ENCODE measurements at places on chromosomes 16 and 17.

DNA sequence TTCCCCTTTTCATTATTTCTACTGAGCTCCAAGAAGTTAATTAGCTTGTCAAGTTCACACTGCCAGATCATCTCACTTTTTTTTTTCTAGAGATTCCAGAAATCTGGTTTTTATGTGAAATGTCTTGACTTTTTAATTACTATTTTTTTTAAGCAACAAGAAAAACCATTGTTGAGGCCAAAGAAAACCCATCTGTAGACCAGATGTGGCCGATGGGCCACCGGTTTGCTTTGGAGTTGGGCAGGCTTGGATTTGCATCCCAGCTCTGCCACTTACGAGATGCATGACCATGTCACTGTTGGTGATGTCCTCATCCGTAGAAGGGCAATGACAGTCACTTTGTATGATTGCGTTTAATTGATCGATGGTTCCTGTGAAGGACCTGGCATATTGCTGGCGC is 34.2 kb upstream of the MRTFB start:
- DNase-seq: no peak

DNA sequence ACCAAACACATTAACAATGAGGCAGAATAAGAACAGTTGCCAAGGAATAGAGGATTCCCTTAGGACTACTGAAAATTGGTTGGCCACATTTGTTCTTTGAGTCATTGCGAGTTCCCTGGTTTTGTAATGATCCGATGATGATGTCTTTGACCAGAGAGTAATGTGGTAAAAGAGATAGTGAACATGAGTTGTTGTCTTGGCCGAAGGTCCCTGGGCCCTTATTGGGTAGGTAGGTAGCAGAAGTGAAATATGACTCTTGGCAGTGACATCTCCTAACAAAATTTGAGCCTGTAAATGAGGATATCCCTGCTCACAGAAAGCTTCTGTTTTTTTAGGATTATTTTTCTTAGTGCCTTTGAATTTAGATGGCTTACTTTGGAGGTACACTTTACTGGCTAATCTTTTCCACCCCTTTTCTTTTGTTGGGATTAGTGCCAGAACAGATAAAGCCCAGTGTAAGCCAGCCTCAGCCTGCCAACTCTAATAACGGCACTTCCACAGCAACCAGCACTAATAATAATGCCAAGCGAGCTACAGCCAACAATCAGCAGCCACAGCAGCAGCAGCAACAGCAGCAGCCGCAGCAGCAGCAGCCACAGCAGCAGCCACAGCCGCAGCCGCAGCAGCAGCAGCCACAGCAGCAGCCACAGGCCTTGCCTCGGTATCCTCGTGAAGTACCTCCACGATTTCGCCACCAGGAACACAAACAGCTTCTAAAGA is 47.2 kb downstream of the TNRC6A start:
- no peak for DNase-seq

DNA sequence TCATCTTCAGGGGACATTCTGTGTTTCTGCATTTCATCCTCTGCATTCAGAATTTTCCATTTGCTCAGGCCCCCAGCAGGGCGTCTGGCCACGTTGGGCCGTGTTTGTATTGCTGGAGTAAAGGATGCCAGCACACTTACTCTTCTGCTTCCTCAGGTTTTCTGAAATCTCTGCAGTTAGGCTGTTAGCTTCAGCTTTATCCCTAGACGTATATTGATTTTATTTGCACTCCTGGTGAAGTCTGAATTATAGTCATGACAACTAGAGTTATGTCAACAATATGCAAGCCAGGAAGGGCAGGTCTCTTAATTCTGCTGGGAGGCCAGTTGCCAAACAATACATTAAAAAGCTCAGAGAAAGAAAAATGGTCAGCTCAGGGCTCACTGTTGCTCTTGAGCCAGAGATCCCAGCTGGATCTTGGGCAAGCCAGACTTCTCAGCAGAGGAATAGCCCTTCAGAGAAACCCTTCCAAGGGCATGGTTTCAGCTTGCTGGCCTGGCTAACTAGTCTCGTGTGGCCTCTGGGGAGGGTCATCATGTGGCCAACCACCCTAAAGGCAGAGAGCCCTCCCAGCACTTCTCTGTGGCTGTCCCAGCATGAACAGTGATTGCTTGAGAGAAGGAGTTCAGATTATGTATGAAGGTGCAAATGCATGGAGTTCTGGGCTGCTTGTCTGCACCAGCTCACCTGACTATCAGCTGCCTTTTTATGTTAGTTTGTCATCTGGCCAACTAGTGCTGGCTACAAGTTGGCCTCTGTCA is 110.2 kb upstream of the CACNG5 start:
- DNase-seq: no peak

- no peak for DNase-seq
Observed at GRCh38 chr16:88372522-88372921, 10.2 kb upstream of the ZNF469 start.

DNA sequence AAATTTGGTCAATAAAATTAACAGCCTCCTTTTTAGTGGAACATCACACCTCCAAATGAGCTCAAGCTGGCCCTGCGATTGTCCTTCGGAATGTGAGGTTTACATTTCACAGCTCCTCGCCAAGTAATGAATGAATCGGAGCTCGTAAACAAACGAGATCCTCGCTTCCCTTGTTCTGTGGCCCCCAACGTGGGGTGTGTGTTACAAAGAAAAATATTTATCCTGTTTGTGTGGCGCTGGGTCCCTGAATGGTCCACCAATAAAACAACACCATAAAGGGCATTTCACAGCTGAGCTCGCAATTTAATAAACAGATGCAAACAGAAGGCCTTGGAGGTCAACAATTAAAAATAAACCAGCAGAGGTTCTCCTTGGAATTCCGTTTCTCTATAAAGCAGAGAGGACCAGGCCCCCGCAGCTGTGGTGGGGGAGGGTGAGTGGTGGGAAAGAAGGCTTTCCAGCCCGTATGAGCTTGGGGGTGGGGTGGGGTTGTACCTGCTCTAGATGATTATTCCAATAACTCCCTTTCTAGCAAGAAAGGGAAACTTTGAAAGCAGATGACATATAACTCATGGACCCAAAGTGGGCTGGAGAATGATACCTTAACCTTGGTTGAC is 393.9 kb upstream of the SALL1 start:
- no peak for DNase-seq

- DNase-seq: no peak
Observed at GRCh38 chr17:63116228-63116627, 150.2 kb downstream of the TANC2 start.

GRCh38 chr17:48769009-48769675 is 40.6 kb upstream of the HOXB13 start:
- no peak for DNase-seq

GRCh38 chr17:31907342-31907962 is 5.9 kb upstream of the UTP6 start:
- no peak for DNase-seq

DNA sequence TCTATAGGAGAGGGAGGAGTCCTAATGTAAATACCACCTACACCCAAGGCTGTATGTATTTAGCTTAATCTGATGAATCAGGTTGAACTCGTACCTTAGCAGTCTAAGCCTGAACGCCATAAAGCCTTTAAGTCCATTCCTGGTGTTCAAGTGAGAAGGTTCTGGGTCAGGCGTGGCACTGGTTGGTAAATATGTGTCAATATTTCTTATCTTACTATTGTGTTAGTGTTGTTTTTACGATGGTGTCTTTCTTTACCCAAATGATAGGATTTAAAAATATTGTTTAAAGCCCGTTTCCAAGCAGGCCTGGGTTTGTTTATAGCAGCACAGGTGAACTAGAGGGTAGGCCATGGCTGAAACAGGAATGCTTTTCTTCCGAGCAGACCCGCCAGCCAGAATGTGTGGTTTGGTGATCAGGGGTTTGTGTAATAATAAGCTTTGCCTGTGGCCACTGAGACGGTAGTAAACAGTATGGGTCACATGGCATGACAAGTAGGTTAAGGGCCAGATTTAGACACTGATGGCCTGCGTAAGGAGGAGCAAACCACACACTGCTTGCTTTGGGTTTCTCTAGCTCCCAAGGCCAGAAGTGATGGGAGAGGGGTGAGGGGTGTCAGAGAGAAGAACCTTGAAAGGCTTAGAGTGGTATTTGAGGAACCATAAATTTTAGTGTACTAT is 3.3 kb downstream of the TMEM94 start:
- DNase-seq: no peak

DNA sequence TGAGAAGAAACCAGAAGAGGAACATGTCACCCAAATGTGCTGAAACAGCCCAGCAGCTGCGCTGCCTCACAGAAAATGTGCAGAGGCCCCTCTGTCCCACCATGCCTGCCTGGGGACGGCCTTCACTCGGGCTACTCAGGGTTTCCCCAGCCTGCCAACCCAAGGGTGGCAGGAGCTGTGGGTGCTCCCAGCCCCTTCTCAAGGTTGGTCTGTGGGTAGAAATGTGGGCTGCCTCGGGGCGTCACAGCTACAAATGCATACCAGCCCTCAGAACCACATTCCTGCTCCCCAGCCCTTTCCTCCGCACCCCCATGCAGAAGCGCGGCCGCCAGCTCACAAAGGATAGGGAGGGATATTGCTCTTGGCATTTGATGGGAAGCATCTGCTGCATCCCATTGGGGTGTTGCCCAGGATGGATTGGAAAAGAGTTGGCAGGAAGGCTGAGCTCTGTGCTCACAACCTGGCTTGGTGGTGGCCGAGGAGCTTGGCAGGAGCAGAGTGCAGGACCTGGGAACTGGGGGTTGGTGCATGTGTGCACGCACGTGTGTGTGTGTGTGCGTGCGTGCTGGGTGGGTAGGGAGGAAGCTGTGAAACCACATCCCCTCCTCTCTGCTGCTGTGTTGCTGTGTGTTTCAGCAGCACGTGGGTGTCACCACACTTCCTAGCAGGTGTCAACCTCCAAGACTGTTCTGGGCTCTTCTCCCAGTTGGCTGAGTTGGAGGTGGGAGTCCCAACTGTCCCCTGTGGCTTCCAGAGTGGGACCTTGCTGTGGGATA is 304.4 kb downstream of the SEC14L1 start:
- DNase-seq: no peak

DNA sequence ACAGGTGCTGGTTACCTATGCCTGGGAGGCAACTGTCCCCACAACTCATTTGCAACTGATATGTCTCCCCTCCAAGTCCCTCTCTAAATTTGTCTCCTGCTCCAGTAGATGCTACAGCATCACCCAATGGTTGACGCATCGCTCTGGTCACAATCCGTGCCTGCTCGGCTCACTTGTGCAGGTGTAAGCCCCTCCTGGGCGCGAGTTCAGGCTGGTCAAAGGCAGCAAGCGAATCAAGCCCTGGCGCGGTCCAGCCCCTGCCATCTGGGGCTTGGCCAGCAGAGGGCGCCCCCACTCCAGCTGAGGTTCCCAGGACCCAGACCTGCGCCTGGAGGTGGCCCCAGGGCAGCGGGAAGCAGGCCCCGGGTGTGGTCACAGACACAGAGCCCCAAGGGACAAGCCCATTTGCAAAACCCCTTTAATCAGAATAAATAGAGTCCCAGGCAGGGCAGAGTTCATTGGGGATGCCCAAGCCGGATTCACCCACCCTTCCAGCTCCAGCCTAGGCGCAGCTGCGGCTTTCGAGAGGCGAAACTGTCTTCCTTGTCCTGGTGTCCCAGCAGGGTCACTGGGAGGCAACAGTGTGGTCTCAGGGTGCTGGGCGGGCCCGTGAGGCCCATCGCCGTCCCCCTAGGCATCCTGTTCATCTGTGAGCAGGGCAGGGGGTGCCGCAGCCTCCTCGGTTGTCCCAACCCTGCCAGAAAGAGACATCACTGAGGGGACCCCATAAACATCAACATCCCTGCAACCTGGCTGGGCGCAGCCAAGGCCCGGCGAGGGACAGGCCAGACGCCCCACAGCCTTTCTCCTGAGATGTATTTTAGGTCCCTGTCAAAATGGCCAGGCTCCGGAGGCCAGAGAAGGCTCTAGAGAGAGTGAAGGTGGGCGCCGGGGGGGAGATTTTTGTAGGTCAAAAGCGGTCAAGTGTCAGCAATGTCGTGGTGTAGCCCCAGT is 15.8 kb downstream of the TMC6 start:
- DNase-seq: no peak

DNA sequence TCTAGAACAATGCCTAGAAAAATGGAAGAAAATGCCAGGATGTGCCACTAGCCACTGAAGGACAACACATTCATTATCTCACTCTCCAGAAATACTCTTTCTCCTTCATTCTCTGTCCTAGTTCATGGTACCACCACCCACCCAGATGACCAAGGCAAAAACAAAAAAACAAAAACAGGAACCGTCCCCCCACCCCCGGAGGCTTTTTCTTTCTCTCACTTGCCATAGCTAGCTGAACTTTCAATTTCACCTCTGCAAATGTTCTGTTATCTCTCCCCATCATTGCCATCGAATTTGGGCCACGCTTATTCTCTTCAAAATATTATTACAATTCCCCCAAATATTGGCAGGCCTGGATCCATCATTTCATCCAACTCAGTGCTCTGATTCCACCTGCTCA is 49.0 kb downstream of the SOX9 start:
- DNase-seq: no peak

DNA sequence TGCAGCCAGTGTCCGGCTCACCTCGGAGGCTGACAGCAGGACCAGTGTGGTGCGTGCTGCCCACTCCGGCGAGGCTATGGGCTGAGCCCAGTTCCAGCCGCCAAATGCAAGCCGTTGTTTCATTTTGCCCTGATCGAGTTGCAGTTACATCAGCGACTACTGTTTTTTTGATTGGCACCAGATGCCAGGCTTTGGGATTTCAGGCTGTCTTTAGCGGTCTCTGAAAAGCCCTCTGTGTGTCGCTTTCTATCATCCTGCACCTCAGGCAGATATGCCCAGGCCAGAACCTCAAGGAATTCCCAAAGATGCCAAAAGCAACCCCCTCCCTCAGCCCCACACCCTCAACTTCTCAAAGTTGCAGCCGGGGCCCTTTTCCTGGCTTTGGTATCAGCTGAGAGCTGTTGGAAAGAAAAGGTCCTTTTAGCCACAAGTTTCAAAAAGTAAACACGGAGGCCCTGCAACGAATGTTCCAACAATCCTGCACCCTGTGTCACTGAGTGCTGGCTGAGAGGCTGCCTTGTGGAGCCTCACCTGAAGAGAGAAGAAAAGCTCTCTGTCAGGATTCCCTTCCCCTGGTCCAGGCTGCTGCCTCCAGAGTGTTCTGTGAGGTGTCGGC is 58.9 kb downstream of the WWP2 start:
- no peak for DNase-seq

- DNase-seq: no peak
Observed at GRCh38 chr16:11950388-11950787, 8.5 kb upstream of the NPIPB2 start.

GRCh38 chr17:1727876-1728630 is 3.5 kb downstream of the WDR81 start:
- no peak for DNase-seq

DNA sequence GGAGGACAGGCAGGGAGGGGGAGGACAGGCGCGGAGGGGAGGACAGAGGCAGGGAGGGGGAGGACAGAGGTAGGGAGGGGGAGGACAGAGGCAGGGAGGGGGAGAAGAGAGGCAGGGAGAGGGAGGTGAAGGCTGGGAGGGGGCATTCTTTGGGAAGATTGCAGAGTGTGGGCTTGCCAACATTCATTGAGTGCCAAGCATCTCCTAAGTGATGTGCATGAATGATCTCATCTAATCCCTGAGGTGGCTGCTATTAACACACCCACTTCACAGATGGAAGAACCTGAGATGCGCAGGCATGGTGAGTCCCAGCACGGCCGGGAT is 58.3 kb downstream of the NT5M start:
- no peak for DNase-seq
